Esophagus muscularis mucosa (tissue), 4 donors: ENCODE measurements at places on chromosomes 6 and 20. TPM values are rescaled to one million over a fixed set of nuclear protein-coding genes. Genes with fewer than 3 reads are reported as not detected.

DNA sequence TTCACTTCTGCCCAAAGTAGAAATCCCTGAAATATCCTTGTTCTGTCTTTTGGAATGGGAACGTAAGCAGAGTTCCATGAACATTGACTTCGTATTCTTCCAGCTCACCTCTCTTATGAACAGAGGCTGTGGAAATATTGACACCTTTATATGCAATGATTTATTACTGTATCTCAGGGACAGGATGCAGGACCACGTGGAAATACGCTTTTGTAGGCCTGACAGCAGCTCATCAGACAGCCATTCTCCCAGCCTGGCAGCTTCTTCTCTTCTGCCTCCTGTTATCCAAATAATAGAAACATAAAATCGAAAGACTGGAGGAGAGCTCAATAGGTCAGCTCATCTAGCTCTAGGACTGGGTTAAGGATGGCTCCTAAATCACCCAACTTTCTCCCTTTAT, 106.2 kb upstream of the DTNBP1 start:
- H3K4me1 ChIP-seq = peaks cover 4% of the 10 kb centered on the region
- no peak for DNase-seq
- no peak overlapping the region for H3K27ac ChIP-seq

GRCh38 chr6:145272246-145272645, 463.1 kb downstream of the EPM2A start:
- H3K36me3 ChIP-seq = no peaks in the 10 kb centered on the region
- H3K27ac ChIP-seq = no peak overlapping the region
- H3K4me3 ChIP-seq = no peak overlapping the region
- DNase-seq = no peak

DNA sequence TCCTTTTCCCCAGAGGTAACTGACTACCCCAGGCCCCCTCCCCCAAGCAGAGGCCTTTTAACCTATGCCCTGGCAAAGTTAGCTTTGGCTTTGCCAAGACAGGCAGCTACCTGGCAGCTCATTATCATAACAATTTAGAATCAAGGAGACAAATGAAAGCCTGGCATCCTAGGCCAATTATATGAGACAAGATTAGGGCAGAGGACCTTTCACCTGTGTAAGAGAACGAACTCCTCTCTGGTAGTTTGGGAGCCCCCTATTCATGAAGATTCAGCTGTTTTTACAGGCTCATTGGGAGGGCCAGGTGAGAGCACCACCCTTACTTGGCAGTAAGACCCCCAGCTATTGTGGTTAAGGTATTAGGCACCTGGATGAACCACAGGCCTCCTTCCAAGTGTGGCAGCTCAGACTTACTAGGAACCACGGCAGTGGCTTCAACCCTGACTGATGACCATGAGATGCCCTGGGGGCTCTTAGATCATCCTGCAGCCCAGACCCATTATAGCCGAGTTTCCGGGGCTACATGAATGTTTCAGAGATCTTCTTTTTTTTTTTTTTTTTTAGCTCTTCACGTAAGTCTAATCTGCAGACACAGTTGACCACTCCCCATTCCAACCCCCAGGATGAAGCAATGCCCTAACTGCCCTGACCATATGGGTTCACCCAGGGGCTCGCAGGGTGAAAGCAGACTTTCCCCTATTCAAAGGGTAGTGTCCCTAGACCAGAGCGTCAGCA, 56.2 kb downstream of the RAB44 start:
- DNase-seq = no peak
- peaks cover 22% of the 10 kb centered on the region for H3K4me1 ChIP-seq
- H3K27ac ChIP-seq = no peak overlapping the region

GRCh38 chr6:21046276-21046675, 512.0 kb downstream of the CDKAL1 start:
- DNase-seq = no peak
- no peaks in the 10 kb centered on the region for H3K4me1 ChIP-seq
- H3K27me3 ChIP-seq = no peaks in the 10 kb centered on the region
- H3K4me3 ChIP-seq = no peak overlapping the region

DNA sequence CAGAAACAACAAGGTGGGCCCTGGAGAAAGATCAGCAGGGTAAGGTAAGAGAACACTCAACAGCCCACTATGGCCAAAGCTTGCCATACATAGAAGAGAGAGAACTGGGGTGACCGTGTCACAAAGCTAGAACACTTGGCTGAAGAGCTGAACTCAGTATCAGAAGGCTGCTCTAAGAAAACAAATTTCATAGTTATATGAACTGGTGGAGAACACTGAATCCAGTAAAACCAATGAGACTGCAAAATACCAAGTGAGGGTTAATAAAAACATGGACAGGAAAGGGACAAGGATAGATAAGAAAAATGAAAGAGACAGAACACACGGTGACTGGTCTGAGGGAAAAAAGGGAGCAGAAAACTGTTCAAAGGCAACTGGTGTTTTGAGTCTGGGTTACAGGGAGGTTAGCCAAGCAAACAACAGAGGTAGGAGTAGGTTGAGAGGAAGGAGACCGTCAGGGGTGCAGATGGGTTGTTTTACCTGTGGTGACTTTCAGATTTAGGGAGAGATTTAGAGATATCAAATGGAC, 56.5 kb downstream of the GMDS start:
- no peaks in the 10 kb centered on the region for H3K4me1 ChIP-seq
- H3K4me3 ChIP-seq = no peak overlapping the region
- no peaks in the 10 kb centered on the region for H3K36me3 ChIP-seq
- DNase-seq = no peak
- H3K27ac ChIP-seq = no peak overlapping the region

Gene CLPSL1
- total RNA-seq = not detected

Gene CST5
- 1.4 TPM for total RNA-seq

Gene NUS1
- total RNA-seq = 20.4 TPM

DNA sequence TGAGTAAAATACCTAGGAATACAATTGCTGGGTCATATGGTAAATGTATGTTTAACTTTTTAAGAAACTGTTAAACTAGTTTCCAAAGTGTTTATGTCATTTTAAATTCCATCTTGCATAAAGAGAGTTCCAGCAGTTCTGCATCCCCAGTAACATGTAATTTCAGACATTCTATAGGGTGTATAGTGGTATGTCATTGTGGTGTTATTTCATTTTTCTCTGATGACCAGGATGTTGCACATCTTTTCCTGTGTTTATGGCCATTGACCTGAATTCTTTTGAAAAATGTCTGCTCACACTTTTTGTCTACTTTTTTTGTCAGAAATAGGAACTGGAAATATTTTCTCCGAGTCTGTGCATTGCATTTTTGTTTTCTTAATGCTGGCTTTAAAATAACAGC, 128.9 kb downstream of the TMEM200A start:
- no peak for DNase-seq
- no peak overlapping the region for H3K4me3 ChIP-seq
- no peaks in the 10 kb centered on the region for H3K4me1 ChIP-seq

Gene MUCL3
- total RNA-seq = not detected

Gene TINAG
- total RNA-seq = not detected
